Mesothelial cell of epicardium (in vitro differentiated cells): ENCODE measurements at places on chromosomes 11 and 22. TPM values are rescaled to one million over a fixed set of nuclear protein-coding genes. Genes with fewer than 3 reads are reported as not detected.

- DNase-seq = no peak
These were observed 4.2 kb downstream of the ZP1 start for GRCh38 chr11:60871378-60872061.

GRCh38 chr11:17259519-17259918, 17.0 kb upstream of the NUCB2 start:
- DNase-seq = no peak

DNA sequence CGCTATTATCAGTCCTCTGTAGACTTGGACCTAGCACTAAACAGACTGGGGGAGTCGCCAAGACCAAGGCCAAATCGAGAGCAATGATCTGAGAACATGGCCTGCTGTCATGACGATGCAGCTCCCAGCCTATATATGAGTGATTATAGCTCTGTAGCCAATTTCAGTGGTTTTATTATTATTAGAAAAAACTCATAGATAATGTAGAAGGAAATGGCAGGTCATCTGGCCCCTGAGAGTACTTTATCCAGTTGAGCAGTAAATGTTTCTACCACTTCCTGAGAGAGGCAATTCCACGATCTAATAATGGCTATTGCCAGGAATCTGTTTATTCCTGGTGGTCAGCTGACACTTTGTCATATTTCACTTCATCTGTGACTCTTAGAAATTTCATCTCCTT, 666.7 kb downstream of the OPCML start:
- DNase-seq = no peak

GRCh38 chr11:116175707-116176106, 597.1 kb downstream of the BUD13 start:
- no peak for DNase-seq

- DNase-seq = no peak
These were observed 5.5 kb downstream of the ACRV1 start for GRCh38 chr11:125675196-125675595.

DNA sequence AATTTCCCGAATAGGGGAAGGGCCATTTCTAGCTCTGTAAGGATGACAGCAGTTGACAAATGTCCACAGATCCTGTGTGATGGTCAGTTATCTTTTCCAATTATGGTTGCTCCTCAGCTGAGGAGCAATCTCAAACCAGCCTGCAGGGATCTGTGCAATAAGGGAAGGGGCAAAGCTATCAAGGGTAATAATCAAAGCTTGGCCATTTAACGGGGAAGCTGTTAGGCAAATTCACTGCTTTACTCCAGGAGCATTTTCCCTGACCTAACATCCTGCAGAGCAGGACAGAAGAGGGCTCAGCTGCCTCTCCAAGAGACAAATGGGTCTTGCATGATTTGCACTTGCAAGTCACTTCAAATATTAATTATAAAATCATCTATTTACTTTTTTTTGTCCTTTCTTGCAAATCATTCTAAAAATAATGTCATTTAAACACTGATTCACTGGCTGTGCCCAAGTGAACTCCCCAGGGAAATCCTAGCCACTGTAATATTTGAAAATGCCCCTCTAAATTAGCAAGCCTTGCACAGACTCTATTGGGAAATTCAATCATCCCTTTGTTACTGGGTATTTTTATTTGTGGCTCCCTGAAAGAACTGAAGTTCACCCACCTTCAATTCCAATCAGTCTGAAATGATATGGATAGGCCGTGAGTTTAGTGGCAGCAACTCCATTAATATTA, 1256.7 kb downstream of the LRRC4C start:
- no peak for DNase-seq

- DNase-seq = no peak
These were observed 158.4 kb downstream of the LRRC4C start for GRCh38 chr11:41301023-41301422.

Gene THRSP
- 0.31 to 0.38 TPM (median 0.32 TPM) in 3 replicates for total RNA-seq

Gene C11orf86
- total RNA-seq = not detected in 3 replicates

Gene VPREB3
- total RNA-seq = 0.52 TPM in 1 of 3 replicates, not detected in the others

Gene AP1B1
- total RNA-seq = 40.3 to 43.9 TPM (median 41.0 TPM) in 3 replicates

Gene MRGPRX4
- not detected in 3 replicates for total RNA-seq

Gene GRK3
- 13.8 to 15.0 TPM (median 14.6 TPM) in 3 replicates for total RNA-seq
